ENCODE measurements at places on chromosomes 2 and 18. TPM values are rescaled to one million over a fixed set of nuclear protein-coding genes. Genes with fewer than 3 reads are reported as not detected.
A peak's percentile ranks its signal among the peaks of the same experiment; 100 is the strongest.

GRCh38 chr2:155841442-155841841, 491.1 kb downstream of the NR4A2 start:
- DNase-seq, result no peak

DNA sequence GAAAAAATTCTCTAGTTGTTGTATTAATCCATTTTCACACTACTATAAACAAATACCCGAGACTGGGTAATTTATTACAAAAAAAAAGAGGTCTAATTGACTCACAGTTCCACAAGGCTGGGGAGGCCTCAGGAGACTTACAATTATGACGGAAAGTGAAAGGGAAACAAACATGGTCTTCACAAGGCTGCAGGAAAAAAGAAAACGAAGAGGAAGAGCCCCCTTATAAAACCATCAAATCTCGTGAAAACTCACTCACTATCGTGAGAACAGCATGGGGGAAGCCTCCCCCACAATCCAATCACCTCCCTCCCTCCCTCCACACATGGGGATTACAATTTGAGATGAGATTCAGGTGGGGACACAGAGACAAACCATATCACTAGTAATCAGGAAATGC, 61.7 kb upstream of the SPTBN1 start:
- DNase-seq, result no peak

The SPHKAP gene
- total RNA-seq, result not detected

GRCh38 chr2:20222014-20222768, 2.7 kb downstream of the SDC1 start:
- no peak for DNase-seq

The C2orf80 gene
- not detected for total RNA-seq

DNA sequence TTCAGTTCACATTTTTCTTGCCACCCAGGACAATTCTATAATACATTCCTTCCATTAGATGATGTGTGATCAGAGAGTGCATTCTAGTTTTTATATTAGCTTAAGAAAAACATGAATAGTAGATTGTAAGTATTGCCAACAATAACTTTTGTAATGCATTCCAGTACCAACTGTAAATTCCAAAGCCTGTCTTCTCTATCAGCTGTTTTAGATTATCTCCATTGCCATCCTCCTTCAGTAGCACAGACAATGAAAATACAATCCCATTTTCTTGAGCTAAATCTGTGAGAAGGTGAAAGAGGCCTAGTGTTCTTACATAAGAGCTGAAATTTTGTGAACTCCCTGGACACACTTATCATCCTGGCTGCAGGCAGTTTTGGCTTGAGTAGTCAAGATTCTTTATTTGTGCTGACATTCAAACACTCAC, 103.9 kb downstream of the CCBE1 start:
- DNase-seq, result no peak

GRCh38 chr18:23259701-23260681, 124.7 kb downstream of the CABLES1 start:
- peak; percentile 47 for DNase-seq

DNA sequence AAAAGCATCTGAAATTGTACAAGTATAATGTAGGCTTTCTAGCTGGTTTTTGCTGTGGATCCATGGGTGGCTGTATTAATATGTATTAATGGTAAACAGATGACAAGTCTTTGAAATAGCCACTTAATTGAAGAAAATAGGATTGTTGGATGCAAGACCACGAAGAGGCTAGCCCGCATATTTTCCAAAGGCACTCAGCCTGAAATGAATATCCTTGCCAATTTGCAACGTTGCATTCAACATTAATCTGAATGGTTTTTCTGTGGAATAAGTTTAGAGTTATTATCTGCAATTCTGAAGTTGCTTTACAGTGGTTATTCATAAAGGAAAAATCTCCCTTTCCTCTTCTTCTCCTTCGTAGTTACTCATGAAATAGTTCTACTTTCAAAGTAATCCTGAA, 86.2 kb upstream of the SPATS2L start:
- no peak for DNase-seq

The TFPI gene
- total RNA-seq, result not detected

DNA sequence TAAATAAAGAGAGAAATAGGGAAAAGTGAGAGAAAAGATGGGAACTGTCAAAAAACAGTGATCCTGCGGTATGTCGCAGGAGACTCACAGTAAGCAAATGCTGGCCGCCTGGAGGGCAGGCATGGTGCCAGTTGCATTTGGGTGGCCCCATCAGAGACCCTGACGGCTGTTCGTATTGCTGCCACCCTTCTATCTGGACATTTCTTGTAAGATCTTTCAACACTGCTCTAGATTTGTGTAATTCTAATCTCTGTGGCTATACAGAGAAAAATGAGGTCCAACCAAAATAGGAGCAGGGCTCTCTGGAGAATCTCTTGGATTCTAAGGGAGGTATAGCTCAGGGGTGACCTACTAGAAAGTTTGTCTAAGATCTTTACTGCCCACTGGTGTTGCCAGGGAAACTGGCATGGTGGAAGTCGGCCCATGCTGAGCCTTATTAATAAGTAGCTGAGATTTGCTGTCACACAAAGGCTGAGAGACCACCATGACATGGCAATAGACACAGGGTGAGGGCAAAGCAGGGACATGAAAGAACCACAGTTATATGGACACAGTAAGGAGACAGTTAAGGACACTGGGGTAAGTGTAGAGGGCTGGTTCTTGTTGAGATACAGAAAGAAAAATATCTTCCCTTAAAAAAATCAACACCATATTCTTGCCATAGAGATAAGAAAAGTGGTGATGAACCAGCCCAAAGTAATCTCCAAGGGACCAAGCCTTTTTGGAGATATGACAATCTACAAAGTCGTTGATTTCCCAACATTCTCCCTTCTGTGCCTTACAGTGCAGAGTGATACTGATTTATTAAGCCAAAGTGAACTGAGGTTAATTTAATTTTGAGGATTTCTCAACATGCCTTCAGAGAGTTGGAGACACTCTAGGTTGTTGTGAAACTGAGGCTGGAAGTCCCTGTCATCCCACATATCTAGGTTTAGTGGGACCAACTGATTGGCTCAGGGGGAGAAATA, 26.4 kb upstream of the FZD7 start:
- no peak for DNase-seq

DNA sequence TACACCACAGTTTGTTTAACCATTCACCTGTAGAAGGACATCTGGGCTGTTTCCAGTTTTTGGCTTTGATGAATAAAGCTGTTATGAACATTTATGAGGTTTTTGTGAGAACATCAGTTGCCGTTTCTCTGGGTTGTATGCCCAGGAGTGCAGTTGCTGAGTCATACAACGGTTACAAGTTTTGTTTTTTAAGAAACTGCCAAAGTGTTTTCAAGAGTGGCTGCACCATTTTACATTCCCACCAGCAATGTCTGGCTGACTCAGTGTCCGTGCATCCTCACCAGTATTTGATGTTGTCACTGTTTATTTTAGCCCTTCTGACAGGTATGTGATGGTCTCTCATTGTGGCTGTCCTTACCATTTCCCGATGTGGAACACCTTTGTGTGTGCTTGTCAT, 48.0 kb upstream of the GPR17 start:
- no peak for DNase-seq

DNA sequence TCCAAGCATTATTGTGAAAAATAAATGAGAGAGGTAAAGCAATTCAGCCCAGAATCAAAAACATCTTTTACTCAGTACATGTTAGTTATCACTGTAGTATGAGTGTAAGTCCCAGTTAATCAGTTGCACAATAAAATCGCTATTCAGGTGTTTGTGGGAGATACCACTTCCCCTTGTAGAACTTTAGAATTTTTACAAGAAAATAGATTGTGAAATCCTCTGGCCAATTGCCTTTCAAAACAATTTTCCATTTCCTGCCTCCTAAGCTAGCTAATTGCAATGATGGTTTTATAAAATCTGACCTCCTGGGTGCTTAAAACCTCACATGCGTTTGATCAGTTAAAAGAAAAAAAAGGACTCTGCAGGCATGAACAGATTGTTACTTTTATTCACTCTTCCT, 332.5 kb downstream of the PID1 start:
- no peak for DNase-seq

DNA sequence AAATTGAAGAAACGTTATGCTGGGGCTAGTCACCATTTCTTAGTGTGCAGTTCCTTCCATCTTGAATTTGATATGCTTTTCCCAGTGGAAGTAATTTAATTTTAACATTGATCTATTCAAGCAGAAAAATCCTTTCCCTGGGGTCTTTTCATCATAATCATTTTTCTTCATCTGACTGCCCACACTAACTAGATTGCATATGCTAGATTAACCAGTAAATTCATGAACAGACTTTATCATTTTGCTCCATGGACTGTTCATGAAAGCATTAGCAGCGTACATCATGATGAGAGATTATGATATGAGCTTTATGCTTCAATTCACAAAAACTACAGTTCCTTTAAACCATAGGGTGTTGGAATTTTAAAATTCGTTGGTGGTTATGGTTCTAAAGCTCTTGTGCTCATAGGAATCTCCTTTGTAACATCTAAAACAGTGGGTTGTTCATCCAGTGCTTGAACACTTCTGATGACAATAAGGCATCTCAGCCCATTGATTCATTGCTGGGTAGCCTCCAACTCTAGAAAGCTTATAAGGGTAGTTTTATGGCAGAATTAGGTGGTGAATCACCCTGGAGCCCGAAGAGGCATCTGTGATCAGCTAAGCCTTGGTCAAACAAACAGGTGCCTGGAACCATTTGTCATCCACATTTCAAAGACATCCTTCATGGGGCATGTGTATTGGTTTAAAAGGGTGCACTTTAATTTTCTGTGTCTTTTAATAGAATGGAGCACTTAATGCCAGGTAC, 77.2 kb upstream of the NDUFV2 start:
- DNase-seq, result no peak

The SFTPB gene
- total RNA-seq, result not detected

The TMEM182 gene
- 4.4 TPM for total RNA-seq

DNA sequence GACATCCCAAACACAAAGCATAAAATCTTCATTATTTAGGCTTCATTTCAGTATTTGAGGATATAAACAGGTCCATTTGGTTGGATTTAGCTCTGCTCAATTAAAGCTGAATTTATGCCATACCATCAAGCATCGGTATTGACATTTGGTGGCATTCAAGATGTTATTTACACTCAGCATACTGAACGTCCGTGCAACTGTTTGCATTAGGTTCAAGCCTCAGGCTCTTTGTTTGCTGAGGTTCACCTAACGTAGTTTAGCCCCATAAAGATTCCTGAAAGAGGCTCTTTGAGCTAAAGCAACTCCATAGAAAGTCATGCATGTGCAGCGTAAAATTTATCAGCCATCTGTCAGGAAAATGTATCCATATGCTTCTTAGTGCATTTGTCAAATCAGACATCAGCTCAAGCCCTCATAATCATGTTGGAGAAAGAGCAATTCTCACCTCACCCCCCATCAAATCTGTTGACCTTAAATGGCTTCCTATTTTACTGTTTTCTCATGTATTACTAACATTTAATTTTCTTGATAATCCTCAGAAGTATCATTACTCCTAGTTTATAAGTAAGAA, 366.9 kb downstream of the EPHA4 start:
- DNase-seq, result no peak

The FLACC1 gene
- 2.8 TPM for total RNA-seq

- no peak for DNase-seq
Observed at GRCh38 chr18:63869374-63869773, 18.1 kb upstream of the SERPINB2 start.

GRCh38 chr18:55322178-55322735, 265.7 kb downstream of the TCF4 start:
- peak; percentile 21 for DNase-seq

- no peak for DNase-seq
Observed at GRCh38 chr2:168789776-168790175, 12.7 kb upstream of the NOSTRIN start.

The CDH2 gene
- 0.21 TPM for total RNA-seq

DNA sequence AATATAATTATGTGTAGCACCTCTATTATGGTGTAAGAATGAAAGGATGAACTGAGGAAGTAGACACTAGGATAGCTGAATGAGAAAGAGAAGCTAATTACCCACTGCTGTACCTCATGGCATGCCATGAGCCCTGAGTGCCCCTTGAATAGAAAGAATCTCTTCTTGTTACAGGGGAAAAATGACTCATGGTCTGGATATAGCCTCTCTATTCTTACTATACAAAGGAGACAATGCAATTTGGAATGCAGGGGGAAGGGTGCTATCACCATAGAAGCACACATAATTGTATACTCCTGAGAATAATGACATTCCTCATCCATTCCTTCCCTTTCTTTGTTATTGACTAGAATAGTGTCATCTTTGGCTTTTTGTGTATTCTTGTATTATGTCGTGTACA, 385.2 kb downstream of the CDH7 start:
- DNase-seq, result no peak

- DNase-seq, result peak; percentile 73
Observed at GRCh38 chr2:26942543-26943295, 27.7 kb upstream of the MAPRE3 start.

- no peak for DNase-seq
Observed at GRCh38 chr2:141021109-141021508, 1109.7 kb downstream of the LRP1B start.

The SLC23A3 gene
- total RNA-seq, result 2.2 TPM

GRCh38 chr18:46160050-46160798, 56.0 kb downstream of the HAUS1 start:
- no peak for DNase-seq

DNA sequence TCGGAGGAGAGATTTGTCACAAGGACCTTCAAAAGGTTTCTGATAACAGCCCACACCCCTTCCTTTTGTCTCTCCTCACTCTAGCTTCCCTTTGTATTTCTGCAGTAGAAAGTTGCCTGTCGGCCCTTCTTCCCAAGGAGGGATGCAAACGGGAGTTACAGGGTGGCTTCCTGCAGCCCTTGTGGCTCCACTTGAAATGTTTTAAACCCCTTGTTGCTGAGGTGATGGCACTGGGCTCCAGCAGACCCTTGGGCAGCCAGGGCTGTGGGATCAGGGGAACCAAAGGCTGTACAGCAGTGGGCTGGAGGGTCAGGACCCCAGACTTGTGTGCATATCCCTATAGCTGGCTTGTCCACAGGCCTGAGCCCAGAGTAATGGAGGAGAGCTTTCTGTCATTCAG, 62.1 kb downstream of the COA5 start:
- no peak for DNase-seq

DNA sequence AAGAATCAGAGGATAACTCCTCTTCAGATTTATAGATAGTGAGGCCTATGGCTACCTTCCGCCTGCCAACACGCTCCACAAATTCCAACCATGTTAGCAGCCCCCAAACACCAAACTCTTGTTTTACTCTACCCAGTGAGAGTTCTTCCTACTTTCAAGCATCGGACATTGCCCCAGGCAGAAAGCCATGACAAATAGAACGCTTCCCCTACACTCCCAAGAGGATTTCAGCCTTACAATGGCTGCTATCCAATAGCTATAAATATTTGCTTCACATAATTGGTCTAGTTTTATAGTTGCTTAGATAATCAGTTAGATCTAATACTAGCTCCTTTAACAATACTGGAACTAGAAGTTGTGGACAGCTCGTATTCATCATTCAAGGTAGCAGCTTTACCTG, 503.4 kb upstream of the VRK2 start:
- DNase-seq, result no peak

GRCh38 chr18:24595561-24596031, 135.2 kb downstream of the HRH4 start:
- no peak for DNase-seq

The KIAA2012 gene
- not detected for total RNA-seq

DNA sequence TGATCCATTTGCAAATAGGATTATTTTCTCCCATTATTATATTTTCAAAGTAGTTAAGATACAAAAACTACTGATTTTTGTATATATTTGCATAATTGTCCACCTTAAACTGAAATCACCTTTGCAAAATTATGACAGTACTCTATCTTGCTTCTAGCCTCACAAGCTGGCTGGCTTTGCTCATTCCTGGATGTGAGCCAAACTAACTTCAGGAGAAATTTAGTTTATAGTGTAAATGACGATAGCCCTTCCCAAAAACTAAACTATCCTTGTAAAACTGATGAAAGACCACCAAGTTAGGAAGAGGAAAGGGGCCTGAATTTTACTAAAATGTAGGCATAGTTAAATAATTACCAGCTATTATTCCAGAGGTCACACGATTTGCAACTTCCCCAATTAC, 87.3 kb downstream of the ADD2 start:
- no peak for DNase-seq

Measured in activated CD8-positive, alpha-beta T cell treated with anti-CD3 and anti-CD28 coated beads, Interleukin-2, amount 10 ng/mL, durations not matched to agents 7 days and 5 days (primary cell).